ENCODE measurements at places on chromosomes 2 and 18.

- no peak for DNase-seq
Observed at GRCh38 chr18:24928301-24928878, 423.6 kb downstream of the ZNF521 start.

DNA sequence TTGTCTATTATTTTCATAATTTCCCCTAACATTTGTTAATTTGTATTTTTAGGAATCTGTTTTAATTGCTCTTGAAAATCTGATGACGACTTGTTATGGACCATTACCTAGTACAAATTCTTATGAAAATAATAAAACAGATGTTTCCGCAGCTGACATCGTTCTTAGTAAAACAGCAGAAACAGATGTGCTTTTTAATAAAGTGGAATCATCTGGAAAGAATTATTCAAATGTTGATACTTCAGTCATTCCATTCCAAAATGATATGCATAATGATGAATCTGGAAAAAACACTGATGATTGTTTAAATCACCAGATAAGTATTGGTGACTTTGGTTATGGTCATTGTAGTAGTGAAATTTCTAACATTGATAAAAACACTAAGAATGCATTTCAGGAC, 69.9 kb downstream of the PMS1 start:
- DNase-seq, result no peak

DNA sequence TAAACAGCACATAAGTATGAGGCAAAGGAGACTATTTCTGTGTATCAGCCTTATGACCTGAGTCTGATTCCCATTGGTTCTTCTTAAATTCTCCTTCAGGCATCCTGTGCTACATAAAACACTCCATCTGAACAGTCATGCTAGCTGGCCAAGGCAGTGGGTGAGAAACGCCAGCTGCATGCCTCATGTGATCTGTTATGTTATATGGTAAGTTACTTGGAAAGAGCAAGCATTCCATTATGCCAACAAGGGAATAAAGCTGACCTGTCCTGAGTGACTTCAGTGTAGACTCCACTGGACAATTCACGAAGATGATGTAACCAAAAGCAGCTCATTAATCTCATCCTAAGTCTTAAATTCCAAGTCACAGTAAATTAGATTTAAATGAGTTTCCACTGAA, 216.5 kb upstream of the FN1 start:
- no peak for DNase-seq

GRCh38 chr18:48820483-48821250, 130.1 kb downstream of the SMAD7 start:
- DNase-seq, result no peak

DNA sequence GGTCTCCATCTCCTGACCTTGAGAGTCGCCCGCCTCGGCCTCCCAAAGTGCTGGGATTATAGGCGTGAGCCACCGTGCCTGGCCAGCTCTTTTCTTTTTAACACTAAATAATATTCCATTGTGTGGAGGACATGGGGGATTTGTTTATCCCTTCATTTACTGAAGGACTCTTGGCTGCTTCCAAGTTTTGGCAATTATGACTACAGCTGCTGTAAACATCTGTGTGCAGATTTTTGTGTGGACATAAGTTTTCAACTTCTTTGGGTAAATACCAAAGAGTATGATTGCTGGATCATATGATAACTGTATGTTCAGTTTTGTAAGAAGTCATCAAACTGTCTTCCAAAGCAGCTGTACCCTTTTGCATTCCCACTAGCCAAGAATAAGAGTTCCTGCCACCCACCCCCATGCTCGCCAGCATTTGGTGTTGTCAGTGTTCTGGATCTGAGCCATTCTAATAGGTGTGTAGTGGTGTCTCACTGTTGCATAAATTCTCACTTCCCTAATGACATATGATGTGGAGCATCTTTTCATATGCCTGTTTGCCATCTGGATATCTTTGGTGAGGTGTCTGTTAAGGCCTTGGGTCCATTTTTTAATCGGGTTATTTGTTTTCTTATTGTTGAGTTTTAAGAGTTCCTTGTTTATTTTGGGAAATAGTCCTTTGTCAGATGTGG, 52.2 kb downstream of the TNFRSF11A start:
- DNase-seq, result no peak

GRCh38 chr18:54117853-54118773, 106.4 kb downstream of the MBD2 start:
- DNase-seq, result no peak

DNA sequence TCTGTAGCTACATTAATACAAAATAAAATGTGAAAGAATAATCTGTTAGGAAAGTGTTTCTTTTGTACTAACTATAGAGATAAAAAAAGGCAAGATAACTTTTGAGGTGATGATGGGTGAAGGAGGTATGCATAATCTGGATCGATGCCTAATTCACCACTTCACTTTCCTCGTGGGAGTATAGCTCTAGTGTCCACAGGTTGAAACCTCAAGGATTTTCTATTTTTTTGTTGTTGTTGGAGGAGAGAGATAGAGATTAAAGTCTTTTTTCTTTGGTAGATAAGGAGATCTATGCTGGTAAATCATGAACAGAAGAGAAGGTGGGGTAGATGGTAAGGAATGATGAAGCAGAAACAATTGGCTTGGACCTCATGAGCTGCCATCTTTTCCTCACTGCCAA, 635.3 kb upstream of the ZEB2 start:
- no peak for DNase-seq

GRCh38 chr2:66688951-66689350, 254.0 kb downstream of the MEIS1 start:
- no peak for DNase-seq

- no peak for DNase-seq
Observed at GRCh38 chr2:9661261-9661660, 30.5 kb upstream of the YWHAQ start.

GRCh38 chr18:74645679-74646078, 48.0 kb downstream of the ZNF407 start:
- DNase-seq, result no peak

- DNase-seq, result no peak
Observed at GRCh38 chr2:162890690-162891311, 52.2 kb upstream of the KCNH7 start.

- DNase-seq, result no peak
Observed at GRCh38 chr2:129754421-129754820, 225.0 kb upstream of the RAB6C start.

- no peak for DNase-seq
Observed at GRCh38 chr2:198347349-198347748, 543.0 kb downstream of the PLCL1 start.

GRCh38 chr2:177324797-177325196, 60.3 kb upstream of the NFE2L2 start:
- no peak for DNase-seq

DNA sequence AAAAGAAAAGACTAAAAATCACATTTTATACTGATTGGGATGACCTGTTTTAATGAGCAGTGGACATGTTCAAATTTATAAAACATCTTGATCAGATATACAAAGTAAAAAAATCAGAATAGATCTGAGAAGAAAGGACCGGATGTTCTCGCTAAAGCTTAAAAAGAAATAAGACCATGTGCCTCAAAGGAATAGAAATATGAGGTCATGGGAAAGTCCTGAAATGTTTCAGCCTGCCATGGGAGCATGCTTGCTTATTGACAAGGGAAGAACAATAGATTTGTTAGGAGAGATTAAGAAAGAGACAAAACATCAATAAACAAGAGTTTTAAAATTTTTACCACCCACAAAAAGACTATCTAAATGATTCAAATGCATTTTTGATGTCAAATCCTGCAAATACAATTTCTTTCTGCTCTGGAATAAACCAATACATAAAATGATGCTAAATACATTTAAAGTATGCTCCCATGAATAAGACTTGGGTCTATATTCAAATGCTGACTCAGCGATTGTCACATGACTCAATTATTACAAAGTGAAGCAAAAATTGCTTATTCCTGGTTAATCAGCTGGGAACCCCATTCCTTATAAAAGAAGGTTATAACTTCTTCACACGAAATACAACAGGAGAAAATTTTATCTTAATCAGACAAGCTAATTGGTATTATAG, 633.9 kb upstream of the PKDCC start:
- DNase-seq, result no peak

DNA sequence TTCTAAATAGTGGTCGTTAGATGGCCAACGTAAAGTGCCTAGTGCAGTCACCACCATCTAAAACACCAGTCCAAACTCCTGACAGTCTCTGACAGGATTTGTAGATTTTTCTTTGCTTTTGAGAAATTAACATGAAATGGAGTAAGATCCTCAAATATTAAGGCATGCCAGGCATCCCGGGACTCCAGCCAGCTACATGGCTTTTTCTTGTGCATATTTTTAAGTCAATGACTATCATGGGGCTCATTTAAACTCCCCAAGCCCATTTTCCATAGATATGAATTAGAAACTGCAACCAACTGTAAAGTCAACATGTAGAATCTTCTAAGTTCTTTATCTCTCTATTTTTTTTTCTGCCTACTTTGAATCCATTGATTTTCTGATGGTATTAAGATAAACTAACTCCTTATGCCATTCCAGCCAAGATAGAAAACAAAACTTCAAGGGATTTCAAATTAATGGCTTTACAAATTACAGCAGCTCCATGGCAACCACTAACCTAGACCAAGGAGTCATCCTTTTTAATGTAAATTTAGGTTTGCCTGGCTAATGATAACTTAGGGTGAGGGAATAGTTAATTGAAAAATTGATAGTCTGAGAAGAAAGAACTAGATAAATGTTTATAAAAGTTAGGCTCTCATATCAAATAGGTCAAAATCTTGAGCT, 764.1 kb upstream of the NXPH2 start:
- no peak for DNase-seq

DNA sequence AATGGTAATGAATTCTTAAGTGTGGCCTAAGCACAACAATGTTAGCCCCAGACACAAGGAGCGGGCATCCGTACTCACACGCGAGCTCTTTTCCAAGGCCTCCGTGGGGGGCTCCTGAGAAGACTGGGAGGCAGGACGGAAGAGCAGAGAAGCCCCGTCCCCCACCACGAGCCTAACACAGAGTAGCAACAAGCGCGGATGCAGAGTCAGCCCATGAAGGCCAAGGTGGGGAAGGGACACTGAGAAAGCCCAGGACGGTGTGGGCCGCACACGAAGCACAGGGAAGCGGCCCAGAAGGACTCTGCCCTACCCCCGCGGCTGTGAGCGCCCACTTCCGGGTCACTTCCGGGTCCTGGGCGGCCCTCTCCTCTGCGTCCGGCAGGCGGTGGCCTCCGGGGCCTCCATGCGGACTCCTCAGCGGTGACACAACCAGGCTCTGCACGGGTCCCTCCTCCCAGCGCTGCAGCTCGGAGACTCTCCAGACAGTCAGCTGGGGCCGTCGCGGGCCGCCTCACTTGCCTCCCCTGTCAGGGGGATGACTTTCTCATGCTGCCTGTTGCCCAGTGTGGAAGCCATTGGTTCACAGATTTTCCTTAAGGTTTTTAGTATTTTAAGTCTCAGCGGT, 151.5 kb downstream of the MTCL1 start:
- no peak for DNase-seq

GRCh38 chr2:156323754-156324153, 8.8 kb downstream of the NR4A2 start:
- no peak for DNase-seq

DNA sequence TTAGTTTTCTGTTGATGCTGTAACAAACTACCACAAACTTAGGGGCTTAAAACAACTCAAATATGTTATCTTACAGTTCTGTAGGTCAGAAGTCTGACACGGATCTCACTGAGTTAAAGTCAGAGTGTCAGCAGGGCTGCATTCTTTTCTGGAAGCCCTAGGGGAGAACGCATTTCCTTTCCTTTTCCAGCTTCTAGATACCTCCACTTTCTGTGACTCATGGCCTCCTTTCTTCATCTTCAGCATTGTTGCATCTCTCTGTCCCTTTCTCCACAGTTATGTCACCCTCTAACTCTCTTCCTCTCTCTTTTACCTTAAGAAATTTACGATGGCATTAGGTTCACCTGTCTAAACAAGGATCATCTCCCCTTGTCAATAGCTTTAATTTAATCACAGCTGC, 13.3 kb upstream of the PPP4R1 start:
- no peak for DNase-seq
